ENCODE measurements at places on chromosomes 2 and 18. TPM values are rescaled to one million over a fixed set of nuclear protein-coding genes. Genes with fewer than 3 reads are reported as not detected.

- no peak for DNase-seq
Measured at GRCh38 chr2:235914756-235915155, 253.4 kb downstream of the GBX2 start.

Gene CDH19
- total RNA-seq: 0.11 TPM

DNA sequence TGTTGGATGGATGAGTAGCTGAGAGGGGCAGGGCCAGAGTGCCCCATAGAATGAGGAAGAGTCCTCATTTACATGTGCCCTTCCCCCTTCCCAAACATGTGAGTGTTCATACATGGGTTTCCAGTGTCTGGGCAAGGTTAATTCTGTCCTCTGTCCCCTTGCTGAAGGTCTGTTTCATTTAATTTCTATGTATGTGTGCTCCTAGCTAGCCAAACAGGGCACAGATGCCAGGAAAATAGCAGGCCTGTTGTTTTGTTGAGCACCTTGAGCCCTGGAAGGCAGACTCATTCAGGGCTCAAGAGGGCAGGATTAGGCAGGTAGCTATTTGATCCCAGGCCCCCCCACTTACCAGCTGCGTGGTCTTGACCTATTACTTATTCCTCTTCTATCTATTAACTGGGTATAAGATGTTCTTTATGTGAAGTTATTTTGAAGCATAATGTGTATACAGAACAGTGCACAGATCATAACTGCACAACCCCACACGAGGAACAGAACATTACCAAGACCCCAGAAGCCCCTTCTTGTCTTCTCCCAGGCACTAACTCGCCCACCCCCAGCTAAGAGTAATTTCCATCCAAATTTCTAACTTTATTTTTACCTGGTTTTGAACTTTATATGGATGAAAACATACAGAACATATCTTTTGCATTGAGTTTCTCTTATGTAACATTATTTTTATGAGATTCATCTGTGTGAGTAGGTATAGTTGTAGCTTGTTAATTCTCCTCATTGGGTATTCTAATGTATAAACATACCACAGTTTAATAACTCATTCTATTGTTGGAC is 164.3 kb downstream of the RPIA start:
- no peak for DNase-seq

Gene GALR1
- total RNA-seq: not detected

DNA sequence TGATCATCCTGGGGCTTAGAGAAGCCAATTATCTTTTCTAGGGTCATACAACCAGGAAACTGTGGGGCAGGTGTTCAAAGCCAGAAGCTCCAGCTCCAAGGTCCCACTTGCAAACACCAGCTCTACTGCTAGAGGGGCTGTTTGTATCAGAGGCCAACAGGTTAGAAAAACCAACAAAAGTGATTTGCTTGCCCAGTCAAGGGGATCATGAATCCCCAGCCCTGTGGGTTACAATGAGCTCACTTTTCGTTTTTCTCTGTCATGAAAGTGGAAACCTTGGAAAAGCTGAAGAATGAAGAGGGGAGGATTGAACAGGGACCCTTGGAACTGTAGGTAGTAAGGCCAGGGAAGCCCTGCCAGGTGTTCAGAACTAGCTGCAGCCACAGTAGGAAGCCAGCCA is 119.2 kb downstream of the SPP2 start:
- DNase-seq: no peak

GRCh38 chr2:124609667-124610066 is 584.6 kb downstream of the CNTNAP5 start:
- DNase-seq: no peak

- peak; percentile 28 for DNase-seq
Measured at GRCh38 chr2:172662099-172662498, 73.5 kb upstream of the RAPGEF4 start.

GRCh38 chr18:14747513-14748474 is at the start of gene ANKRD30B:
ANKRD30B (plus strand) TSS chr18:14748172; CDS start chr18:14748420, 248 bp downstream.
- DNase-seq: no peak

Gene RNU2-63P
- not detected for total RNA-seq

DNA sequence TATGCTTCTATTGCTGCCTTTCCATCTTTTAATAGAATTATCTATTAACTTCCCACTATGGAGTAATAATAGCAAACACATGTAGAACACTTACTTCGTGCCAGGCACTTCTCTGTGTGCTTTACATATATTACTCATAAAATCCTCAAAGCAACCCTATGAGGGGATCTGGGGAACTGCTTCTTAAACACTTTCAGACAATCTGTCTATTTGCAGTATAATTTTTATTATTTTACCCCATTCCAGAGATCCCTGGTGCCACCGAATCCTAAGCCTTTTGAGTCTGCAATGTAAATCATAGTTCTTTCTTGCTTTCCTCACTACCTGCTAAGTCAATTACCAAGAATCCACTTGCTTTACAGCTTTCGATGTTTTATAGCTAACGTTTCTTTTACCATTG is 25.6 kb upstream of the GCFC2 start:
- no peak for DNase-seq

- no peak for DNase-seq
Measured at GRCh38 chr2:237573721-237574415, 7.5 kb downstream of the PRLH start.

- DNase-seq: no peak
Measured at GRCh38 chr2:240126731-240127130, 9.4 kb downstream of the COPS9 start.

Gene STK36
- total RNA-seq: 32.9 TPM

DNA sequence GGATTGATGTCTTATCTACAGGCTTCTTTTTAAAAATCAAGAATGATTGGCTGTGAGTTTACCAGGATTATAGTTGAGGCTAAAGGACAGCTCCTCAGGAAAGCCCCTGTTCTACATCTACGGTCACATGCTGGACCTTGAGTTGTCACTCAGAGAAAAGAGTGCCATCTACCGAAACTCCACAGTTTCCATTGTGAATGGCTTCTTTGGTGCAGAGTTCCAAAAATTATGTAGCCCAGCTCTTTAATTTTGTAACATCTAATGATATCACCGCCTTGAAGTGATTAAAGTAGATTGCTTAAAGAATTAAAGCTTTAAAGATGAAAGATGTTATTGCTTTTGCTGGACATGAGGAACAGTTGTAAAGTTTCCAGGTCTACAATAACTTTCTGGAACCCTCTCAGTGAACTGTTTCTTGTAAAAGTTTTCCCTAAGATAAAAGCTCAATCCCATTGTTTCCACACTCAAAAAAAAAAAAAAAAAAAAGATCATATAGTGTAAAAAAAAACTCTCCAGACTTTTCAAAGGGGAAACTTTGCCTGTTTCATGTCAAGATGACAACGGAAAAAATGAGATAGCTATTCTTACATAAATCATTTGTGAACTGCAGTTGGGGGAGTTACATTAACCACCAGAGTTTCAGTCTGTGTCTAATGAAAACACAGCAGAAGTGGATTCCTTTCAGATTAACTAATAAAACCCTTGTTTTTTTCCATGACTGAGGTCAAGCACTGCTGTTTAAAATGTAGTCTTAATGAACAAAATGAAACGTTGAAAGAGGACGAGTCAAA is 4.3 kb downstream of the COL3A1 start:
- DNase-seq: peak; percentile 49

Gene GALNT14
- total RNA-seq: 12.7 TPM

DNA sequence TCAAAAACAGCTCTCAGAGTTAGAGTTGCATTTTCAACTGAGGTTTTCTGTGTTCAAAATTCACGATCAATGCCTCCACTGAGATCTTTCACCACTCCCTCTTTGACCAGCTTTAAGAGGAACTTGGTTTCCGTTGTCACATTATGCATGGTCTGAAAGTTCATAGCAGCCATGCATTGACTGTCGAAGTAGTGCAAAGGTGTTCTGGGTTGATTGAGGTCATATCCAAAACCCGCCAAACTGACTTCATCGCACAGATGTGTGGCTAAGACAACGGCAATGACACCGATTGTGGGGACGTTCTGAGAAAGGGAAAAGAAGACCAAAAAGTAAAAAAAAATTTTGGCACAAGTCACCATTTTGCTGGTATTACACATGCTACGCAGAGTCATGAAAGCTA is 48.7 kb downstream of the ST3GAL5 start:
- no peak for DNase-seq

Gene RUFY4
- not detected for total RNA-seq
